Glutamatergic neuron (in vitro differentiated cells): ENCODE measurements at places on chromosomes 2 and 18. TPM values are rescaled to one million over a fixed set of nuclear protein-coding genes. Genes with fewer than 3 reads are reported as not detected.

ALK gene
- 9.6 TPM for total RNA-seq

AFTPH gene
- 13.3 TPM for total RNA-seq

AKAIN1 gene
- 14.1 TPM for total RNA-seq

CFAP65 gene
- 1.1 TPM for total RNA-seq

IL18R1 gene
- not detected for total RNA-seq

TBR1 gene
- not detected for total RNA-seq

NMUR1 gene
- total RNA-seq: 0.32 TPM

PDCL3 gene
- 24.9 TPM for total RNA-seq

RNU2-63P gene
- 8.2 TPM for total RNA-seq

PNPT1 gene
- total RNA-seq: 21.0 TPM

GRHL1 gene
- 4.3 TPM for total RNA-seq

SCN7A gene
- 0.32 TPM for total RNA-seq

UGT1A5 gene
- not detected for total RNA-seq

DNA sequence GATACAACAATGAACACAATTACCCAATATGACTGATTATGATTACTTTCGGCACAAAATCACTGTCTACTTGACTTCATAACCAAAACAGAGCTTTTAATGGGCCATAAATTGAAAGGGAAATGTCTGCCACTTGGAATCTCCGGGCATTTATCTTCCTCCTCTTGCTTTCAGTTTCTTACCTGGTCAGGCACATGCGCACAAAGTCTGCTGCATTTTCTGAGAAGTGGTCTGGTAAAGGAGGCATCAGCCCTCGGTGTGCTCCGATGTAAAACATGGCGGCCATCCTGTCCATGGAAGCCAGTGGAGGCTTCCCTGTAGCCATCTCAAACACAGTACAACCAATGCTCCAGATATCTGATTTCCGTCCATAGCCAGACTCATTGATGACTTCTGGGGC lies 62.0 kb downstream of the CCNT2 start:
- no peak for DNase-seq

DNA sequence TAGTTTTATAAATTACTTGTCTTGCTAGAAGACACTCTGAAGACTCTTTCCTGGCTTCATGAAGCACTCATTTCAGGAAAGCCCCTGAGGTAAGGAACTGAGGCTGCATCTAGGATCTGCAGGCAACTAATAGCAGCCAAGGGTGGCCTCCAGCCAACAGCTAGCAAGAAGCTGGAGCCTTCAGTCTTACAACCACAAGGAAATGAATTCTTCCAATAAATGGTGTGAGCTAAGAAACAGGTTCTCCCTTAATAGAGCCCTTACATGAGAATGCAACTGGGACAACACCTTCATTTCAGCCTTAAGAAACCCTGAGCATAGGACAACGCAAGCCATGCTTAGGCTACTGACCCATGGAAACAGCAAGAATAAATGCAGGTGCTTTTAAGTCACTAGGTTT lies 254.6 kb upstream of the RBBP8 start:
- DNase-seq: no peak

GRCh38 chr2:112272669-112273068 lies 2.7 kb upstream of the ZC3H6 start:
- no peak for DNase-seq

GRCh38 chr2:65416945-65417344 lies 15.5 kb downstream of the SPRED2 start:
- DNase-seq: no peak

GRCh38 chr18:49499046-49499637 lies 12.1 kb upstream of the C18orf32 start:
- DNase-seq: no peak

DNA sequence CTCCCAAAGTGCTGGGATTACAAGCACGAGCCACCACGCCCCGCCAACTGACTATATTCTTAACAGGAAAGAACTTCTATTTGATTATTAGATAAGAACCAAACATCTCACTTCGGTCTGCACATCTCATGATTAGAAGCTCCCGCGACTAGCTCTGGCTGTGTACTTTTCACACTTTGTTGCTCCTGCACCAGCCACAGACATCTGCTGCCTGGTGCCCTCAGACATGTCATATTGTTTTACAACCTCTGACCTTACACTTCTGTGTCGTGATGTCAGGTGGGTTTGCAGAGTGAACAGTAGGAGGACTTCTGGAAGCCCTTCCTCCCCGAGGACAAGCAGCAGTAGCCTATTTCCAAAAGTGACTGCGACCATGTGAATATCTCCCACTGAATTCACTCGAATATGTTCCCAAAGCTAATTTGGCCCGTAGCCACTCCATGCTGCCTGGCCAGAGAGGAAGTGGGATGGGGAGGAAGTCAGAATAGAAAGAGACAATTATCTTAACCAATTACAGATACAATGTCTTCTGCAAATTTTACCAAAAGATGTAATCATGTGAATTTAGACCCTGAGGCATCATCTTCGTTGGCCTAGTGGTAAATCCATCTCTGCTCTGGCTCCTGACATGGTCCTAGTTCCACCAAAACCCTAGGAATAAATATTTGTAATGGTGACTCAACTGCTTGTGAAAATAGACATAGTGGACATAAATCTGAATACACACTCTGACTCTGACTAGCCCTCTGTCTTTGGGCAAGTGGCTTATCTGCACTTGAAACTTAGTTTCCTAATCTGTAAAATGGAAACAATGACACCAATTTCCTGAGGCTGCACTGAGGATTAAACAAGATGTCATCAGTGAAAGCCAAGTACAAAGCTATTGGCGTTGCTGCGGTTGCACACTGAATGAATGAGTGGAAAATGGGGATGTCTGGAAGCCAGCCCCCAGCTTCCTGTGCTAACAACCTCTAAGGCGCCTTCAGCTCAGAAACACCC lies 406.1 kb downstream of the LRATD1 start:
- DNase-seq: no peak

GRCh38 chr2:231891514-231891905 lies 34.7 kb downstream of the NPPC start:
- no peak for DNase-seq

DNA sequence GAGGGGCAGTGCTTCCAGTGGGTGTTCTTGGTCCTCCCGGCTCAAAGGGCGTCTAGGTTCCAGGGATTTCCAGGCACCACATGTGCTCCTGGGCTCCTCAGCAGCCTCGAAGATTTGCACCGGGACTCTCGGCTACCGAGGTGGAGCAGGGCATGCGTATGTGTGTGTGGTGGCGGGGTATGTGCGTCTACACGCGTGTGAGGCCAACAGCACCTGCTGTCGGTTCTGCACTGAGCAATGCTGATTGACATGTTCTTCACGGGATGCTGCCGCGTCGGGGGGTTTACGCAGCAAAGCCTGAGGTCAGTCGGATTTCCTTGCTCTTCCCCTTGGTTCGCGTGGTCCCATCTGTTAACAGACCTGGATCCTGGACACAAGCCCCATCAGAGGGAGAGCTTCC lies 119.8 kb downstream of the NDUFA10 start:
- DNase-seq: no peak

- DNase-seq: no peak
Observed at GRCh38 chr2:19070886-19071285, 287.5 kb downstream of the OSR1 start.

DNA sequence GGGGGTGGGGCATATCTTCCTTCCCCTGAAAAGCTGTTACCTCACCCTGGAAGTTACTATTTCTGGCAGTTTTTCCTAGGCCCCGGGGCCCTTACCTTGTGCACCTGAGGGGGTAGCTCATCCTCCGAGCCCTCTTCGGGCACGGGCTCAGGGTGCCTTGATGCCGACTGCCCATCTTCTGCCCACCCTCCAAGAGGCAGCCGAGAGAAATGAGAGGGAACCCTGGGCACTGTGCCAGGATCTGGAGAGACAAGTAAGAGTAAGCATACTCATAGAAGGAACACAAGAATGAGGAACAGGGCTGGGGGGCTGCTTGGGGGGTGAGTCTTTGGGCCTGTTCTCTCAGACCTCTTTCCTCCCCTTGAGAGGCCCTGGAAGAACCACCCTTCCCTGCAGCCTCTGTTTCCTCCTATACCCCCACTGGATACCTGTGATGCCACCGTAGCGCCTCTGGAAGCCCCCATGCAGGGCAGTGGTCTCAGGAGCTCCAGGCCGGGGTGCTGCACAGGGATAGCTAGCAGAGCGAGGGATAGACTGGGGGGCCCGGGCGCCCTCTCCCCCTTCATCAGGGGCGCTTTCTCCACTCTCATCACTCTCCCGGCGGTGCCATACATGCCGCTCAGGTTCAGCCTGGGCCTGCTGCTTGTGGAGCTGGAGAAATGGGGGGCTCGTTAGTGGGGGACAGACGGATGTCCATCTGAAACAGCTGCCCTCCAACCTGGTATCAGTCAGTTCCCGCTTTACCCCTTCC lies 2.1 kb upstream of the ABCB6 start:
- DNase-seq: no peak

DNA sequence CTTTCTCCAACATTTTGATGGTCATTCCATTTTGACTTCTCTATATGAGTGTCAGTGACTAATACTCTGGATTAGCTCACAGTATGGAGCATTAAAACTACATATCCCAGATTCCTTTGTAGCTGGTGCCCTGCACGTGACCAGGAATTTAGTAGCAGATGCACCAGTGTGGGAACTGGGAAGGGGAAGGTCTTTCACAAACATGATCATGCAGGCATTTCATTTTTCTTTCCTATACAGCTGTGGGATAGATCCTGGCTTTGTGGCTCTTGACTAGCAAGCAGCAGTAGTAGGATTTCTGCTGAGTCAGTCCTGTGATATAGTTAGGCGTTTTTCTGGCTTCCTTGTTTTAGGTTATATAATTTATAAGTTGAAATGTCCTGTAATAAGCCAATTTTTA lies 971.0 kb upstream of the CDH2 start:
- DNase-seq: no peak

DNA sequence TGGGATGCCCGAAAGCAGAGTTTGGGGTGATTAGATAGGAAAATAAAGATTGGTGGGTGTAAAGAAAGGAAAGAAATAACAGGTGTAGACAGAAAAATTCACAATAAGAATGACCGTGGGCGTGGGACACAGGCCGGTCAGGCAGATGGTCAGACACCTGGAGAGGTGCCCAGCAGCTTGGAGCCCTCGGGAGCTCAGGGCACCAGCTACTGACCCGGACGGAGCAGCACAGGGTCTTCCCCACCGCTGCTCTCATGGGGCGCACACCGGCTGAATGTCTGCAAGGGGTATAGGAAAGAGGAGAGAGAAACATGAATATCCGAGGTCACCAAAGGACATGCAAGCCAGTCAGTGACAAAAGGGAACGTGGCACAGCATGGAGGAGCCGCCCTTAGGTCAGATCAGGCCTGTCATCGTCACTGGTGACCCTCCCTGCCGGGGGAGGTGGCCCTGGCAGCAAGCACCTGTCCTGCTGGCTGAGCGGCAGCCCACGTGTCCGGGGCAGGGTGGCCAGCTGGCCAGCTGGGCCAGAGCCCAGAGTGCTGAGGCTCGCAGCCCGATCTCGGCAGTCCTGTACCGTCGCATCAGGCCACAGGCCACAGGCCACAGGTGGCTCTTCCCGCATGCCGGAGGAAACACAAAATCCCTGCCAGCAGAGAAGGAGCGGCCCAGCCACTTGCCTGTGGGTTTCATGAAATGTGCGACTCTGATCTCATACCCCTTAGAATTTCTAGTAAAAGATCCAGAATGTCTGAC lies 112.0 kb upstream of the NDUFV2 start:
- no peak for DNase-seq

DNA sequence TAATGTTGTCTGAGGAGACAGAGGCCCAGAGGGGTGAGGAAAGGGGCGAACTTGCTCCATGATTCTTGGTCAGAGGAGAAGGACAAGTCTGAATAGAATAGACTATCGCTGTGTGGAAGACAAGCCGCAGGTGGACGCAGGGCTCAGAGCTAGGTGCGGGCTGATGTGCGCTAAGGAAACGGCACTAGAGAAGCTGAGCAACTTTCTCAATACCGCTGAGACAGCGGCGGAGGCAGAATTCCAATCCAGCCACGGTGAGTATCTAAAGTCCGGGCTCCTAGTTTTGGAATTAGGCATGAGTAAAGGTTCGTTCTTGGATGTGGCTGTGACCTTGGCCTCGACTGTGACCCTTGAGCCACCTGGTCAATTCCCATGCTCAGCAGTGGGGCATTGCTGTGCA lies 47.8 kb downstream of the CAPN13 start:
- no peak for DNase-seq

DNA sequence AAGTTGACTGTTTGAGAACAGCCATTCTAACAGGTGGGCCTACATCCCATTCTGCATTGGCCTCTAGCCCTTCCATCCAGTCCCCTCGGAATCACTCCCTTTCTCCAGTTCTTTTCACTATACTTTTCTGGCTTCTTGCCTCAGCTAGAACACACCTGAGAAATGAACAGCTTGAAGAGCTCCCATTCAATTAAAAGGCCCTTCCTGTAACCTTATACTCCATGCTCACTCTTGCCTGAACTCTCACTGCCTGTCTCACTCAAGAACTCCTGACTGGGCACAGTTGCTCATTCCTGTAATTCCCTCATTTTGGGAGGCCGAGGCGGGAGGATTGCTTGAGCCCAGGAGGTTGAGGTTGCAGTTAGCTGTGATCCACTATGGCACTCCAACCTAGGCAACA lies 23.6 kb downstream of the CHRNA1 start:
- DNase-seq: no peak

DNA sequence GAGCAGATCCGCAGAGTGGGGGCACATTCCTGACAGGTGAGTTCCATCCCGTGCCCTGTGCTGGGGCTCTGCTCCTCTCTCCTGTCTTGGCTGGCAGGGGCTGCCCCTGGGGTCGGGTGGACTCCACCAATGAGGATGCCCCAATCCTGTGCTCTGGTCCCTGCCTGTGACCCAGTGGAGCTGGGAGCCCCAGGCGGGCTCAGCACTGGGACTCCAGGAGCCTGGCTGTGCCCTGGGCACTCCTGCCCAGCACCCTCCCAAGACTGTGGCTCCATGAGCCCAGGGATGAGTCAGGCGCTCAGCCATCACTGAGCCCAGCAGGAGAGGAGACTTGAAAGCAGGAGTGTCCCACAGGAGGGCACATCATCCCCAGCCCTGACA lies 53.9 kb downstream of the MBP start:
- DNase-seq: no peak

DNA sequence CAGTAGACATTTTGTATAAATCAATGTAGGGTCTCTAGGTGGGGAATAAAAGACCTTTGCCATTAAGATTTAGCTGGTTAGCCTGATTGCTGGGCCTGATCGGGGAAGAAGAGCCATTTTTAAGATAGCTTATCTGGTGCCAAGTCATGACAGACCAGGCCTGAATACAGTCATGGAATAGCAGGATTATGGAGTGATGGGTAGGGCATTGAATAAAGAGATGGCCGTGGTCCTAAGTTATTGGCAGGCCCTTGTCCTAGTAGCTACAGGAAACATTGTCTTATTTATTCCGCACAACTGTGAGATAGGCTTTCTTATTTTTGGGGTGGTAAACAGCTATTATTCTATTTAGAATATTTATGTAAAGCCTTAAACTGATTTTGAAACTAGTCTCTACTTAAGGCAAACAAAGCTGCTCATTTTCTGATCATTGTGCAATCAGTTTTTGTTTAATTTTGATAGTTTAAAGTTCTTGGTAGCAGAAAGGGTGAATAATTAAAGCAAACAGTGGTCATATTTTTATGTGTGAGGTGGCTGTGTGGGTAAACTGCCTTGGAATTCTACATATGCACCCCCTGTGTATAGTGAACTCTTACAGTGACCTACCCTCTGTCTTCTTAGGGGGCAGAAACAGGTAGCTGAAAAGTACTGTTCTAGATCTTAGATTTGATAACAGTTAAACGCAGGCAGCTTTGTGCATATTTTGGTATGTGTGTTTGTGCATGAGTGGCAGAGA lies 22.6 kb downstream of the ZNF236 start:
- no peak for DNase-seq

GRCh38 chr18:27685091-27685490 lies 491.8 kb downstream of the CDH2 start:
- peak; percentile 59 for DNase-seq

- DNase-seq: no peak
Observed at GRCh38 chr18:32623563-32623962, 149.3 kb downstream of the KLHL14 start.

- DNase-seq: no peak
Observed at GRCh38 chr2:38824906-38825305, 46.9 kb downstream of the GEMIN6 start.
